ENCODE measurements at places on chromosomes 11 and 22. TPM values are rescaled to one million over a fixed set of nuclear protein-coding genes. Genes with fewer than 3 reads are reported as not detected.

Gene RDX
- 68.9 TPM for total RNA-seq

Gene KIRREL3
- total RNA-seq: under 0.01 TPM

Gene TMEM45B
- 0.46 TPM for total RNA-seq

Gene BAIAP2L2
- total RNA-seq: not detected

Gene HEPN1
- not detected for total RNA-seq
